Endodermal cell (in vitro differentiated cells): ENCODE measurements at places on chromosomes 11 and 22. TPM values are rescaled to one million over a fixed set of nuclear protein-coding genes. Genes with fewer than 3 reads are reported as not detected.
A peak's percentile ranks its signal among the peaks of the same experiment; 100 is the strongest.

- peak; percentile 95 for DNase-seq
Observed at GRCh38 chr11:117098269-117099232, at the start of gene SIK3. Gene SIK3, minus strand, starts transcription at chr11:117098428. Its CDS starts 13 bp downstream, at chr11:117098415.

- DNase-seq = no peak
Observed at GRCh38 chr11:126473269-126473668, 117.8 kb downstream of the ST3GAL4 start.

- DNase-seq = no peak
Observed at GRCh38 chr11:130313383-130314183, 1.1 kb downstream of the ZBTB44 start.

GRCh38 chr22:29626497-29627195 lies 23.2 kb downstream of the NF2 start:
- DNase-seq = no peak

- no peak for DNase-seq
Observed at GRCh38 chr11:22730319-22730718, 63.9 kb downstream of the GAS2 start.

DNA sequence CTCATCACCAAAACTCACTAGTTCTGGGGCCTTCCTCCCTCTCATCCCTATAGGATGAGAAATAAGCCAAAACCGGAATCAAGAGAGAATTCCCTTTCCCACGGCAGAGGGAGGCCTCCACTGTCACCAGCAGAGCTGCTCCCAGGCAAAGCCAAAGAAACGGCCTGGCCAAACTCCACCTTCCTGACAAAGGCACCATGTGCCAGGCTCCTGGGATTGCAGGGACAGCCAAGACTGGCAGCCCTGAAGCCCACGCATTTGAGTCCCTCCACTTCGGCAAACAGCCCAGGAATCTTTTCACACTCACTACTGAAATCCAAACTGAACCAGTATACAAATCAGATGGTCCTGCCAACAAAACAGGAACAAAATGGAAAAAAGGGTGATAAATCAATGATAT lies 6.1 kb downstream of the SMCO4 start:
- no peak for DNase-seq

DNA sequence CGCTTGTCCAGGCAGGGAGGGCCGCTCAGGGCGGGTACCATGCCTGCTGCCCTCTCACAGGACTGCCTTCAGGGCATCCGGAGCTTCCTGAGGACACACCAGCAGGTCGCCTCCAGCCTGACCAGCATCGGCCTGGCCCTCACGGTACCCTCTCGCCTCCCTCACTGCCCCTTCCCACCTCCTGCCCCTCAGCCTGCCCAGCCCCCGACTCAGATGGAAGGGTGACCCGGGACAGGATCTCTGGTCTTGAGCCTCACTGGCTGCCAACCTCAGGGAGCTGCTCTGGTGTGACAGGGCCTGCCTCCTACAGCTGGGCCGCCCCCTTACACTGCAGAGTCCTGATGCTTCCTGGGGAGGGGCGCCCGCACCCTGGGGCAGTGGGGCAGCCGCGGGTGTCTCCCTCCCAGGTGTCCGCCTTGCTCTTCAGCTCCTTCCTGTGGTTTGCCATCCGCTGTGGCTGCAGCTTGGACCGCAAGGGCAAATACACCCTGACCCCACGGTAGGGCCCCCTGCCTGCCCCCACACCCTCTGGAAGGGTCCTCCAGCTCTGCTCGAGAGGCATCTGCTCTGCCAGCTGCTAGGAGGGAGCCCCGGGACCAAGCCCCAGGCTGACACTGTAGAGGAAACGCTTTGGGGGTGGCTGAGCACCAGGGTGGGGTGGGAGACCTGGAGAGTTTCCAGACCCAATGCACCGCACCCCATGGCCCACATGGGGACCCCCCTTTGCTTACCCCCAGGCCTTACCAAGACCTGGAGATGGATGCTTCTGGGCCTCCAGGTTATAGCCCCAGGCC lies 14.6 kb downstream of the TSPAN32 start:
- DNase-seq = no peak

DNA sequence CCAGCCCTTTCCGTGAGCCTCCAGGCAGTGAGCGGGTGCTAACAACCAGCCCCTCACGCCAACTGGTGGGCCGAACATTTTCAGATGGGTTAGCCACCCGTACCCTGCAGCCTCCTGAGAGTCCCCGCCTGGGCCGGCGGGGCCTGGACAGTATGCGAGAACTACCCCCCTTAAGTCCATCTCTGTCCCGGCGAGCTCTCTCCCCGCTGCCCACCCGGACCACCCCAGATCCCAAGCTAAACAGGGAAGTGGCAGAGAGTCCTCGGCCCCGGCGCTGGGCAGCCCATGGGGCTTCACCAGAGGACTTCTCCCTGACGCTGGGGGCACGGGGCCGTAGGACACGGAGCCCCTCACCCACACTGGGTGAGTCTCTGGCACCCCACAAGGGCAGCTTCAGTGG lies 20.6 kb downstream of the PHLDB1 start:
- DNase-seq = no peak

DNA sequence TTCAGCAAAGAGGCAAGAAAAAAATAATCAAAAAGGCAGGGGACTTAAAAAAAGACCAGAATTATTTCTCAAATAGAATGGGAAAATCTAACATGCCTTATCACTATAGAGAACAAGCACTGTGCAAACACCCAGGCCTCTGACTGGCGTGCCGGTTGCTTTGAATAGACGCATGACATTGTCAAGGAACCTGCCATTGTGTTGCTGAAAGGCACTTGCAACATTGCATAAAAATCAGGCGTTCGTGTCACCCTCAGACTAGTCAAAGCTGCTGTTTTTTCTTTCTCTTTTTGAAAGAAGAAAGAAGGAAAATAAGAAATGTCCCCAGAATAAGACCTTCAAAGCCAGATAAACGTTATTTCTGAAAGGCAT lies 549.3 kb upstream of the CADM1 start:
- no peak for DNase-seq

The RTN4R gene
- 8.8 to 16.0 TPM (median 12.8 TPM) in 3 replicates for total RNA-seq

The C1QTNF5 gene
- 0.57 to 0.66 TPM (median 0.63 TPM) in 3 replicates for total RNA-seq

The HBE1 gene
- 1.1 to 6.1 TPM (median 3.8 TPM) in 3 replicates for total RNA-seq

The NXPE2 gene
- 0.11 and 0.18 TPM in 2 replicates for total RNA-seq

The OR52I2 gene
- total RNA-seq = not detected in 3 replicates

The APOA1 gene
- 61.9 to 122 TPM (median 120 TPM) in 3 replicates for total RNA-seq

The LRRC74B gene
- total RNA-seq = not detected in 2 replicates

The PATE4 gene
- total RNA-seq = not detected in 2 replicates

The LRRC55 gene
- total RNA-seq = 0.04 and 0.11 TPM in 2 replicates

The CRYAB gene
- total RNA-seq = 2.2 to 4.4 TPM in 2 of 3 replicates, not detected in the other

The OVOL1 gene
- 3.1 to 7.3 TPM (median 3.4 TPM) in 3 replicates for total RNA-seq
